ENCODE measurements at places on chromosomes 7 and 10.

GRCh38 chr10:132765435-132765834 is 20.5 kb downstream of the NKX6-2 start:
- DNase-seq: no peak

- no peak for DNase-seq
Observed at GRCh38 chr10:47374611-47375536, 9.2 kb downstream of the ZNF488 start.

DNA sequence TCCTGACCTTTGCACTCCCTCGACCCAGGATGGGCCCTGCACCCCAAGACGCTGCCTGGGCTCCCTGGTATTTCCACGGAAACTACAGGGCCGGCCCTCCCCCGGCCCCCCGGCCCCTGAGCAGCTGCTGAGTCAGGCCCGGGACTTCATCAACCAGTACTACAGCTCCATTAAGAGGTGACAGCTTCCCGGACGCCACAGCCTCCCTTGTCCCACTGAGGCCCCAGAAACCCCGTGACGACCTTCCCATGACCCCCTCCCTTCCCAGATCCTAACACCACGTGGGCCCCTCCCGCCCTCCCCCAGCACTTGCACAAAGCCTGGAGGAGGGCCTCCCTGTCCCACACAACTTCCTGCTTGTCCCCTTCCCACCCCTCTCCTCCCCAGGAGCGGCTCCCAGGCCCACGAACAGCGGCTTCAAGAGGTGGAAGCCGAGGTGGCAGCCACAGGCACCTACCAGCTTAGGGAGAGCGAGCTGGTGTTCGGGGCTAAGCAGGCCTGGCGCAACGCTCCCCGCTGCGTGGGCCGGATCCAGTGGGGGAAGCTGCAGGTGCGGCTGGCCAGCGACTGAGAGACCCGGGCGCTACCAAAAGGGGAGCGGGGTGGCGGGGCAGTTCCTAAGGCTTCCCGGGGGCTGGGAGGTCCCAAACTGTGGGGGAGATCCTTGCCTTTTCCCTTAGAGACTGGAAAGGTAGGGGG is 5.7 kb downstream of the NOS3 start:
- DNase-seq: no peak

DNA sequence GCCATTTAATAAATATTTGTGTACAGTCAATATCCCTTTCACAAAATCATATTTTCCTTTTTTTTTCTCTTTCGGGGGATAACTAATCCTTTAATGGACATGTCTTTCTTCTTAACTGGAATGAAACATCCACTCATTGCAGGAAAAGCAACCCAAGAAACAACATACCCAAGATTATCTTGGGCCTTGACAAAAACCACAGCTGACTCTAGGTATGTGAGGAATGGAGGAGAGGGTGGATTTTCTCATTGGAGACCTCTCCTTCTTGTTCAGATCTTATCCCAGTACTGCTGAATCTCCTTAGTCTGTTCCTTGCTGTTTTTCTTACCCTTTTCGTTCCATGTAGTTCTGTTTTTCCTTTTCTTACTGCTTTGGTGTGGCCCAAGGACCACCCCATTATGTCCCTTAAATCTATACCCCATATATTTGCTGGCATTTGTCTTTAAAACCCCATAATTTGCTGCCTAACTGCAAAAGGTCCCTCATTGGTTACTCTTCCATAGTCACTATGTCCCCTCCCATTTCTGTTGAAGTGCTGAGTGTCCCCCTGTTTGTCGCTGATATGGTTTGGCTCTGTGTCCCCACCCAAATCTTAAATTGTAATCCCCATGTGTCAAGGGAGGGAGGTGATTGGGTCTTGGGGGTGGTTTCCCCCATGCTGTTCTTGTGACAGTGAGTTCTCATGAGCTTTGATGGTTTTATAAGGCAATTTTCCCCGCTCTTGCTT is 6.8 kb upstream of the CDK6 start:
- no peak for DNase-seq

GRCh38 chr10:132457328-132458070 is 60.5 kb downstream of the PWWP2B start:
- no peak for DNase-seq

DNA sequence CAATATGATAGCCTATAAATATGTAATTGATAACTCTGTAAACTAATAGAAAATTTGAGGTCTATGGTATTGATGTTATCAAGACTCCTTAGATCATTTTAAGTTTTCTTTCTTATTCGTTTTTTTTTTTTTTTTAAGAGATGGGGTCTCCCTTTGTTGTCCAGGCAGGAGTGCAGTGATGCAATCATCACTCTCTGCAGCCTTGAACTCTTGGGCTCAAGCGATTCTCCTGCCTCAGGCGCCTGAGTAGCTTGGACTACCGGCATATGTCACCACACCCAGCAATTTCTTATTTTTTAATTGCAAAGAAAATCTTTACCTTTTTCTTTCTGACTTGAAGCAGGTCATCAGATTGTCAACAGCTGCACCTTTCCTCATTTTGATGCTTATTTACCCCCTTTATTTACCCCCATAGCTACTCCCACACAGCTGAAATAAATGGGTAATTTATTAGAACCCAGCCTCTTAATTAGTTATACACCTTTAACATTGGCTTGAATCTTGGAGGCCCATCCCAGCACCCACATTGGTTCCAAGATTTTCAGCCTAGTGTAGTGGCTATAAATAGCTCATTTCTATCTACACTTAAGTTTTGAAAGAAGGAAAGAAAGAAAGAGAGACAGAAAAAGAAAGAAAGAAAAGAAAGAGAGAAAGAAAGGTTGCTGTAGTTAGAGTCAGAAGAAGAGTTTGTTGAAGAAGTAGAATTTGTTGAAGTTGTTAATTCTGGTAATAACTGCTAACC is 38.3 kb downstream of the ARL4A start:
- DNase-seq: no peak

DNA sequence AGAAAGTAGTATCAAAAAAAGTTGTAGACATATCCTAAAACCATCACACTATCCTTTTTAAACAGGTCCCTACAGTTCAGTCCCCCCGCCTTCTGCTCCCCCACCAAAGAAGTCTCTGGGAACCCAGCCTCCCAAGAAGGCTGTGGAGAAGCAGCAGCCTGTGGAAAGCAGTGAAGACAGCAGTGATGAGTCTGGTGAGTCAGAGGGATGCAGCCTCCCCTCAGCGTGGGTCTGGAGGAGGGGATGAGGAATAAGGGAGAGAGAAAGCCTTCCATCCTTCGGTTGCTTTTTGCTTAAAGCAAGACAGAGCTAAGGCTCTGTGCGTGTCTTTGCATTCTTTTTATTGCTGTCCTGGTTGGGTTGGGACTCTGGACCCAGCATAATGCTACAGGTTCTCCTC is 7.6 kb downstream of the NOLC1 start:
- DNase-seq: no peak

- no peak for DNase-seq
Observed at GRCh38 chr10:59997827-59998525, 91.6 kb upstream of the CCDC6 start.

DNA sequence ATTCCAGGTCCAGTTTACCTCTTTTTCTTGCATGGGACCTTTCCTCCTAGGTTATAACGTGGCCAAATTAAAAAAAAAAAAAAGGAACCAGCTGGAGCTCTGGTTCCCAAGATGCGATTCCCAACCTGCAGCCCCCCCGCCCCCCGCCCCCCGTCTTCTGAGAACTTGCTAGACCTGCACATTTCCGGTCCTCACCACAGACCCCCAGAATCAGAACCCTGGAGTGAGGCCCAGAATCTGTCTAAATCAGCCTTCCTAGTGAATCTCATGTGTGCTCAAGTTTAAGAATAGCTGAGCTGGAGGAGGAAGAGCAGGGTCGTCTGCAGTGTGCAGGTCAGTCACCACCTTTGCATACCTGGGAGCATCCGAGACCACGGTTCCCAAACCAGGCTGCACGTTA is 144.2 kb downstream of the KLF6 start:
- no peak for DNase-seq

- DNase-seq: no peak
Observed at GRCh38 chr10:95964756-95965155, 57.0 kb downstream of the CC2D2B start.

GRCh38 chr7:30996256-30996655 is 32.5 kb downstream of the GHRHR start:
- DNase-seq: no peak

DNA sequence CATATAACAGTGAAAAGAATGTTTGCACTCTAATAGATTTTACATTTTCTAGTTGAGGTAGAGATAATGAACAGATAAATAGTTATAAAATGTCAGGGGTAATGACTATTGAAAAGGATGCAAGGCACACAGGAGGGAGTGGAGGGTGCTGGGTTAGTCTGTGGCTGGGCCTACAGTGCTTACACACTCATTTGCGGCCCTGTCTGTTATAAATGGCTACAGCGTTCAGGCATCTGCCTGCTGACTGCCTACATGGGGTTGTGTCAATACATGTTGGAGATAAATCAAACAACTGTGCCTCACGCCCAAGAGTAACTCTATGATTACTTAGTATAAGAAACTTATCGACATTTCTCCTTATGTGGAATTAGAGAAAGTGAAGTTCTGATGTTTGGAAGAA is 313.3 kb downstream of the ACTR3B start:
- no peak for DNase-seq

DNA sequence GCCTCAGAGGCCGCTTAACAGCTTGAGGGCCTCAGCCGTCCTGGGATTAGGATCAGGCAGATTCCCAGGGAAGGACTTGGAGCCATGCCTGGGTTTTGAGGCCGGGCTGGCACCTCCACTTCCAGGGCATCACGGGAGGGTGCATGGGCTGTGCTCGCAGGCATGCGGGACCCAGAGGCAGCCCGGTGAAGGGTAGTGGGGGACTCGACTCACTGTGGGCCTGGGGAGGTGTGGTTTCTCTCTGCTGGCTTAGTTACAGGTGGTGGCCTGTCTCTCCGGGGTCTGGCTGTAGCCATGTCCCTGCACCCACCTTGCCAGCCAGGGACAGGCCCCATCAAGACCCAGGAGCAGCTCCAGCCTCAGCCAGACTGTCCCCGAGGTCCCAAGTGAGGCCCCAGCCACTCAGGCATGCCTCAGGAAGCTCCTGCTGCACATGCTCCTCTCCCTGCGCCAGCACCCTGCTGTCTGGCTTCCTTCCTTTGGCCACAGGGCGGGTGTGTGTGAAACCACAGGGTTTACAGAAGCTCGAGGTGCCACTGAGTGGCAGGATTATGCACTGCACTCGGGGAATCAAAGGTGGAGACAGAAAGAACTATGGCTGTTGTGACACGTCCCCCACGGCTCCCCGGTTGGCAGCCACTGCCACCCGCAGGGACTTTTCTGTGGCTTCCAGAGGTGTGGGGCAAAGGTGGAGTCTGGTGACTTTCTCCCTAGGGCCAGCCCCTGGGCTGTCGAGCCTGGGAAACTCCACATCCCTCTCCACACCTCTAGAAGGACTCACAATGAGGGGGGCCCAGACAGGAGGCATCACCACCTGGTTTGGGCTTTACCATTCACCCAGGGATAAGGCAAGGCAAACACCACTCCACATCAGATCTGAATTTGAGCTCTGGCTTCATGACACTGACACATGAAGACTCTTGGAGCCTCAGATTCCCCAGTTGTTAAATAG is 19.7 kb downstream of the GOLGA7B start:
- DNase-seq: no peak

DNA sequence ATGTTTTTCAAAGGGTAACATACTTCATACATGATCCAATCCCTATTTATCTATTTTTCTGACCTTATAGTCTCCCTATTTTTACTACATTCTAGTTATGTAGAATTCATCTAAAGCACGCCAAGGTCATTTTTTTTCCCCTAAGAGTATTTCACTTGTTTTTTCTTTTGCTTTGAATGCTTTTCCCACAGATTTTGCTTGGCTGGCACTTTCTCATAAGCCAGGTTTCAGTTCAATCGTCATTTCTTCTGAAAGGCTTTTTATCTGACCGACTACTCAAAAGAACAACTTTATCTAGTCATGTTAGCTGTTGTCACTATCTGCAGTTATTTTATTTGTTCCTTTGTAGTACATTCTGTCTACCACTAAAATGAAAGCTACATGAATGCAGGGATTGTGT is 1274.6 kb downstream of the REEP3 start:
- DNase-seq: no peak

GRCh38 chr7:127717502-127718339 is 65.7 kb downstream of the SND1 start:
- no peak for DNase-seq

- peak; percentile 11 for DNase-seq
Observed at GRCh38 chr7:114988755-114989375, 67.0 kb downstream of the MDFIC start.

DNA sequence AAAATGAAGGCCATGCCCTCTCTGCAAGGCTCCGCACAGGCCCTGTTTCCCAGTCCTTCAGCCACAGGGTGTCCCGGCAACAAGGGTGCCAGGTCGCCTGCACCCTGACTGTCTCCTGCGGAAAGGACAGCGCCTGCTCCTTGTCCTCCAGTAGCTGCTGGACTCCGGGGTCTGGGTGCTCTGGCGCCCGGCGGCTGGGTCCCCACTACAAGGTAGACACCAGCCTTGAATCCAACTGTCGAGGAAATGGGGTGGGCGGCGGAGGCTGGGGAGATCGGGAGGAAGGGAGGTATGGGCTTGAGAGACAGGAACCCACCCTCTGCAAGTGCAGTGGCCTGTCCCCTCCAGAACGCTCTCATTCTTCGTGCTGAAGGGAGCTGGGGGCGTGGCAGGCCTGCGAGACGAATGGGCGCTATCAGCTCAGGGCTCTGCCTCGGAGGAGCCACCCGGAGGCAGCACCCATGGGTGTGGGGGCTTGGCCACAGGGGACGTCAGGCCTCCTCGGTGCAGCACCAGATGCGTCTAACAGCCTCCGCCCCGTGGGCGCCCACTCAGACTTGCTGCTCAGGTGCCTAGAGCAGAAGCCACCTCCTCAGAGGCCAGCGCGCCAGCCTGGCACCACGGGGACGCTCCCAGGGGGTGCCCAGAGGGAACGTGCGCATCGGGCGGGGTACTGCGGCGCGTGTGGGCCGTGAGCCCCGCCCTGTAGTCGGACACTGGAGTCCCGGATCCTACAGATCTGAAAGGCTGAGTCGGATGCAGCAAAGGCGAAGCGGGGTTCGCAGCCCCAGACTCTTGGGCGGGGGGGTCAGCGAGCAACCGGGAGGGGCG is 15.6 kb downstream of the ADAM8 start:
- DNase-seq: no peak

DNA sequence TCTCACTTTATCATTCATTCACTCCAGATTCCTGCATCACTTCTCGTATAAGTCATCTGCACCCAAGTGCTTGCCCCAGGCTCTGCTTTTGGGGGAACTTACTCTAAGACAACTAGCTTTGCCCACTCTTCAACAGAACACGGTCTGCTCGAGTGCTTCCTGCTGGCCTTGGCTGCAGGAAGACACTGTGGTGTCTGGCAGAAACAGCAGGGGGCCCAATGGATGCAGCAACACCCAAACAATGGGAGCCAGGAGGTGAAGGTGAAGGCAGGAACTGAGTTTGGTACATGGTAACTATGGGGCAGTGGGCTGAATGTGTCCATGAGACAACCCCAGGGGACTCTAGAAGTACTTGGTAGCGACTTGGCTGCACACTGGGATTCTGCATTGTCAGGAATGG is 344.0 kb downstream of the REEP3 start:
- DNase-seq: no peak

- DNase-seq: no peak
Observed at GRCh38 chr10:71042216-71042615, 153.9 kb upstream of the PCBD1 start.

GRCh38 chr7:107615910-107616680 is 36.0 kb downstream of the BCAP29 start:
- DNase-seq: no peak

GRCh38 chr10:72158176-72158575 is 57.6 kb upstream of the ANAPC16 start:
- DNase-seq: no peak
